ENCODE measurements at places on chromosomes 7 and 10.

GRCh38 chr10:94288361-94289101 is 74.2 kb downstream of the NOC3L start:
- no peak for DNase-seq
- no peaks in the 10 kb centered on the region for H3K4me1 ChIP-seq
- no peak overlapping the region for H3K27ac ChIP-seq
- H3K36me3 ChIP-seq, result no peaks in the 10 kb centered on the region

GRCh38 chr10:61389887-61390286 is 63.3 kb downstream of the TMEM26 start:
- H3K27me3 ChIP-seq, result peaks cover 19% of the 10 kb centered on the region
- no peak overlapping the region for H3K4me3 ChIP-seq
- H3K27ac ChIP-seq, result no peak overlapping the region
- DNase-seq, result no peak
- H3K4me1 ChIP-seq, result no peaks in the 10 kb centered on the region

- no peaks in the 10 kb centered on the region for H3K27me3 ChIP-seq
- no peak overlapping the region for H3K4me3 ChIP-seq
- no peaks in the 10 kb centered on the region for H3K4me1 ChIP-seq
- no peak overlapping the region for H3K27ac ChIP-seq
Observed at GRCh38 chr7:30804078-30804661, 33.0 kb downstream of the MINDY4 start.

DNA sequence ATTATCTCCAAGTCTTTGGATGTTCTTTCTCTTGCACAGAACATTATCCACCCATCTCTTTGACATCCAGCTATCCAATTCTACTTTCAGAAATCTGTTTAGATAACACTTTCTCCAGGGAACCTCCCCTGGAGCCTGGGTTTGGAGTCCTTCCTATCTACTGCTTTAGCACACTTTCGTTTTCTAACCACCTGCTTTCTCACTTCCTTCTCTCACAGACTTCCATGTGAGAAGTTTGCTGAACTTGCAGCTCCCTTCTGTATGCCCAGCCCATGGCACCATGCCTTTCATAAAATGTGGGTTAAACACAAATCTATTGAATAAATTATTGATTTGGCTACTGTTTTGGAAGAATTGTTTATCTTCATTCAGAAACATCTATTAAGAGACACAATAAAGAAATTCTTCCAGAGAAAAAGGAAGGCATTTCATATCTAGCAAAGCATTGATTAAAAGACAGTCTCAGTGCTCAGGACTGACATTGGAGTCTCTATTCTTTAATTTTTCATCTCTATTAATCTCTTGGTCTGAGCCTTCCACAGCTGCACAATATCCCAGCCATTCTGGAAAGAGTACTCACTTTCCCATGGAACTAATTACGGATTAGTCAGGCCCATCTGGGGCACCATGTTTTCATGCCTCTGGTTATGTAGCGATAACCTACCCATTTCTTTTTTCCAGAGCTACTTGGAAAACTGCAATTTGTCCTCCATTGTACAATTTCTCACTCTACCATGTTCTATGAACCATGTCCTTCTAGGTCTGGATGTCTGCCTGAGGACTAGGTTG is 1077.3 kb downstream of the SORCS3 start:
- no peak overlapping the region for H3K4me3 ChIP-seq
- DNase-seq, result no peak
- H3K36me3 ChIP-seq, result no peaks in the 10 kb centered on the region
- H3K27me3 ChIP-seq, result no peaks in the 10 kb centered on the region

DNA sequence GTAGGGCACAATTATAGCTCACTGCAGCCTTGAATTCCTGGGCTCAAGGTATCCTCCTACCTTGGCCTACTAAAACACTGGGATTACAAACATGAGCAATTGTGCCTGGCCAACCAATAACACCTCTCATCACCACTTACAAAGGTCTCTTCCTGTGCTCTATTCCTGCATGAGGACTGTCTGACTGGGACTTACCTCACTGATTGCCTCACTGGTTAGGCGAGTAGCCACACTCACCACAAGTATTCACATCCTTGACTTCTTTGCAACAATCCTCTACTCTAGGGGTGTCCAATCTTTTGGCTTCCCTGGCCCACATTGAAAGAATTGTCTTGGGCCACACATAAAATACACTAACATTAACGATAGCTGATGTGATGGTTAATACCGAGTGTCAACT is 22.6 kb upstream of the PDIA4 start:
- no peaks in the 10 kb centered on the region for H3K36me3 ChIP-seq
- H3K4me1 ChIP-seq, result no peaks in the 10 kb centered on the region
- no peak overlapping the region for H3K4me3 ChIP-seq
- DNase-seq, result no peak

GRCh38 chr7:39142750-39143149 is 165.0 kb downstream of the POU6F2 start:
- H3K4me1 ChIP-seq, result no peaks in the 10 kb centered on the region
- no peak overlapping the region for H3K27ac ChIP-seq
- DNase-seq, result no peak
- H3K36me3 ChIP-seq, result no peaks in the 10 kb centered on the region
